Karpas-422 (cell line): ENCODE measurements at places on chromosomes 6 and 20.

DNA sequence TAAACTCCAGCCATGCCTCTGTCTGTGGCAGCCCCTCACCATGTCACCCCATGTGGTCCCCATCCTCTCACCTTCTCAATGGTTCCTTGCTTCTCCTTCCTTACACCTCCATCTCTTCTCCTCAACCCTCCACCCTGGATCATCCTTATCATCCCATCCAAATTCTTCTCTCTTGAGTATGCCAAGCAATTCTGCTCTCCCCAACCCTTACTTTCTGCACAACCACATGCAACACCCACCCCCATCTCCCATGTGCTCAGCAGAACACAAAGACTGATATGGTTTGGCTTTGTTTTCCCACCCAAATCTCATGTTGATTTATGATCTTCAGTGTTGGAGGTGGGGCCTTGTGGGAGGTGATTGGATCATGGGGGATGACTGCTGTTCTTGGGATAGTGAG, 42.5 kb upstream of the RALY start:
- DNase-seq, result no peak

DNA sequence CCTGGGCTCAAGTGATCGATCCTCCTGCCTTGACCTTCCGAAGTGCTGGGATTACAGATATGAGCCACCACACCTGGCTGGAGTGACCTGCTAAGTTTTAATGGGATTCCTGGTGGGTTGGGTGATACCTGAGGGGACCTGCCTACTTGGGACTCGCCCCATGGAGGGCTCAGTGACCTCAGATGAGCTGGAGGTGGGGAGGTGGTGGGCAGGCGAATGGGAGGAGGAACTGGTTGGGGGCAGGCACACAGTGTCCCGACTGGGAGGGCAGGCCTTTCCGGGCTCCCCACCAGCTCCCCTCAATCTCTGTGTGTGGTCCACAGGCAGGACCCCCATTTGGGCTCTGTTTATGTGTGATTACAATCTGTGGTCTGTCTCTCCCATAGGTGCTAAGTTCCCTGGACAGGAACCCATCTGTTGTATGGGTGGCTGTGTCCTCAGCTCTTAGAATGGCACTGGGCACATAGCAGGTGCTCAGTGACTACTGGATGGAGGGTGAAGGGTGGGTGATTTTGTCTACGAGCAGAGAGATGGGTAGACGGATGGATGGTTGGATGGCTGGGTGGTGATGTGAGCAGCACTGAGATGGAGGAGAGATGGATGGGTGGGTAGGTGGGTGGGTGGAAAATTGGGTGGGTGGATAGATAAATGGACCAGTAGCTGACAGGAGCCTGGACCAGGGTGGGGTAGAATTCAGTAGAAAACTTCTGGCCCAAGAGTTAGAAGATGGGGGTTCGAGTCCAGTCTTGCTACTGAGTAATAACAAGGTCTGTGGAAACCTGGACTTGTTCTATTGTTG, 23.8 kb downstream of the CEBPB start:
- no peak for DNase-seq

- no peak for DNase-seq
Observed at GRCh38 chr6:90583179-90583835, 3.6 kb downstream of the MAP3K7 start.

DNA sequence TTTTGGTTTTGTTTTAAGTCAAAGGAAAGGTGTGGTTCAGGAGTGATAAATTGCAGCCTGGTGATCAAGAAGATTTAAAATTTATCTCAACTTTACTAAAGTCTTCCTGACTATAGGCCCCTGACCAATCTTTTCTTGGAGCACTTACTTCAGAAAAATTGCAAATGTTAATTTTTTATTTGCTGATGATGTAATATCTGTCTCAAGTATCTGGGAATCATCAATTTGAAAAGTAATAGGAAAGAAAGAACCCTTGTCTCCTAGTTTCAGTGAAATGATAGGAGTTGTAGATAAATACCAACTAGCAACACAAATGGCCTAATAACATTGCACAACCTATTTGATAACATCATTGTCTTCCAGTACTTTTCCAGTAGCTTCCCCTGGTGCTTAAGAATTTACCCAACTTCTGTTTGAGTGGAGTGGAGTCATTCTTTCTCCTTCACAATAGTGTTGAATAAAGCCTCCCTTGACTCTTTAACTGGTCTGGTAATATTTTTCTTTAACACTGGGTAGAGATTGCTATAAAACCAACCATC, 648.3 kb upstream of the ADGRB3 start:
- no peak for DNase-seq

GRCh38 chr20:1266167-1266973, at the start of gene SNPH:
Gene SNPH, plus strand, starts transcription at chr20:1266294. Its CDS starts 29,946 bp downstream, at chr20:1296240.
- peak; percentile 56 for DNase-seq

- no peak for DNase-seq
Observed at GRCh38 chr6:128493877-128494276, 26.5 kb downstream of the PTPRK start.

DNA sequence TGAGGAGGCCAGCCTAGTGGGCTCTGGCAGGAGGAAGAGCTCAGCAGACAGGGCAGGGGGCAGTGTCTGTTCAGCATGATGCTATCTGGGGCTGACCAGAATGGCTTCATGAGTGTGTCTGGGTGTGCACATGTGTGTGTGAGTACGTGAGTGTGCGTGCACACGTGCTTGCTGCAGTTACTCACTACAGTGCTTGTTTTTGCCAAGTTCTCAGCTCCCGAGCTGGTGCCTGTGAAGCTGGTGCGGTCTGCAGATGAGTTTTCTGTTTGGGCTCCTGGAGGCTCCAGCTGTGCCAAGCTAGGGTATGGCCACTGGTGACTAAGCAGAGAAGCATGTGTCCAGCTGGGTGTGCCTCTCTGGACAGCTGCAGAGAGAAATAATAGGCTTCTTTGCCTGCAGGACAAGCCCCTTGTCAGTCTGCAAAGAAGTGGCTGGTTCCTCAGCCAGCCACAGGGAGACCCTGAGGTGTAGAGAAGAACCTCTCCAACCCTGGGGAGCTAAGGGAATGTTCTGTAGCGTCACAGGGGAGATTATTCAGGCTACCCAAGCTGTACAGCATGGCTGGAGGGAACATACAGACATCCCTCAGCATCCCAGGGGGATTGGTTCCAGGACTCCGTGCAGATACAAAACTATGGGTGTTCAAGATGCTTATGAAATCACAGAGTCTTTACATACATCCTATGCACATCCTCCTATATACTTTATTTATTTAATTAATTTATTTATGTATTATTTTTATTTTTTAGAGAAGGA, 40.2 kb upstream of the FAM50B start:
- DNase-seq, result no peak

DNA sequence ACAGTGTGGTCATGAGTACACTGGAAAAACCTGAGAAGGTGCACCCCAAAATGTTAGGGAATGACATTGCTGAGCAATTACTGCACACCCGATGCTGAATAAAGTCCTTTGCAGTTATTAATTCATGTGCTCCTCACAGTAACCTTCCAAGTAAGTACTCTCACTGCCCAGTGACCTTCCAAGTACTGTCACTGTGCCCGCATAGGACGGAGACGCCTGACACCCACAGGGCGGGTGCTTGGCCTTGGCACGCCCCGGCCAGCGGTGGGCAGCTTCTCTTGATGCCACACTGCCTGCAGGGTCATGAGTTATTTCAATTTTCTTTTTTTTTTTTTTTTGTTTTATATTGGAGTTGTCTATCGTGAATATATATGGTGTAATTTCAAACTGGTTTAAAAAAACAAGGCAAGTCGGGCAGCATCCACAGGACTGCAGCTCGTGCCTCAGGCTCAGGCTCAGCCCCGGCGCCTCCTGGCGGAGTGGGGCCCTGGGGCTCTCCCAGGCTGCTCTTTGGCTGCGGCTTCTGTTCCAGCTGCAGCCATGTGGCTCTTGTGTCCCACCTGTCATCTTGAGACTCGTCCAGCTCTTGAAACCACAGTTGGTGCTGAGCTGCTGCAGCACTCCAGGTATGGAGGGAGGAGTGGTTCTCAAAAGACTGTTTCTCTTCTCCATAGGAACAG, 27.0 kb downstream of the PNLDC1 start:
- DNase-seq, result no peak

- DNase-seq, result no peak
Observed at GRCh38 chr20:59625214-59625922, 21.0 kb downstream of the PHACTR3 start.

DNA sequence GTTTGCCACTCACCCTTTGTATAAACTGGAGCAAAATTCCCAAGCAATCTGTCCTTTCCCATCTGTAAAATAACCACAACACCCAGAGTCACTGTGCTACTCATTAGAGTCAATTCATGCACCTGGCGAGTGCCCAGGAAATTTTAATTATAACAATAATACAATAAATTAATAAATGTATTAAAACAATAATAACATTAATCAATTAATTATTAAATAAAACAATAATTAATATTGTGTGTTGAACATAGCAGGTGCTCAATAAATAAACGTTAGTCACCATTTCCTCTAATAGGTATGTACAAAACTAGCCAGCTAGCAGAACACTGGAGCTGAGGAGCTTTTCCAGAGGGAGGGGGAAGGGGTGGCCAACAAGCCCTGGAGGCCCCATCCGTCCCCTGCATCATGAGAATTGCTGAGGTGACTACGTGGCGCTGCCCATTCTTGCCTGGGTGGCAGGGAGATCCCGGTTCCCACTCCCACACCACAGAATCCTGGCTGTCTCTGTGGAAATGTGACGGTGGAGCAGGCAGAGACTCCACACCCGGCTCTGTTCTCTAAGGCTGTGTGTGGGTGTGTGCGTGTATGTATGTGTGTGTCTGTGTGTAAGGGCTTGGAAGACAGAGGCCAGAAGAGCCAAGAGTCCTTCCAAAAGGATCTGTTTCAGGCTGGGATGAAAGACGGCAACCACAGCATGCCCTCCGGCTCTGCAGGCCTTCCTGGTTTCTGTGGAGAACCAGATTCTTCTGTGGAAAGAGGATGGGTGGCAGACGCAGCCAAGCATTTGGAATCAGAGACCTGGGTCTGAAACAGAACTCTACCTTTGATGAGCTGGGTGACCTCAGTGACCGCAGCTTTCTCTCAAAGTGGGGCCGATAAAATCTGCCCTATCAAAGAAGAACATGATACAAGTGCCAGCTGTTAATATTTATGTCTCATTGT, 18.8 kb upstream of the EZR start:
- no peak for DNase-seq

GRCh38 chr6:52491203-52492069, 71.3 kb downstream of the EFHC1 start:
- no peak for DNase-seq

DNA sequence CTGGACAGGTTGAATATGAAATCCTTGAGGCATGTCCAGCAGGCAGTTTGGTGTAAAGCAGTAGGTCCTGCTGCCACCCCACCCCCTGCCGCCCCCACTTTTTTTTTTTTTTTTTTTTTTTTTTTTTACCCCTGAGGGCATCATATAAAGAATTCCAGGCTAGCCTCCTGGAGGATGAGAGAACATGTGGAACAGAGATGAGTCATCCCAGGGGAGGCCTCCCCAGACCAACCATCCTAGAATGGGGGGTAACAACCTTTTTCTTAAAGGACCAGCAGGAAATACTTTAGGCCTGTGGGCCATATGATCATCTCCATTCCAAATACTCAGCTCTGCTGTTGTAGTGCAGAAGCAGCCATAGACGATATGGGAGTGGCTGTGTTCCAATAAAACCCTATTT, 170.9 kb downstream of the GJA10 start:
- DNase-seq, result peak; percentile 5

- DNase-seq, result no peak
Observed at GRCh38 chr6:159090530-159091480, 46.0 kb upstream of the TAGAP start.

DNA sequence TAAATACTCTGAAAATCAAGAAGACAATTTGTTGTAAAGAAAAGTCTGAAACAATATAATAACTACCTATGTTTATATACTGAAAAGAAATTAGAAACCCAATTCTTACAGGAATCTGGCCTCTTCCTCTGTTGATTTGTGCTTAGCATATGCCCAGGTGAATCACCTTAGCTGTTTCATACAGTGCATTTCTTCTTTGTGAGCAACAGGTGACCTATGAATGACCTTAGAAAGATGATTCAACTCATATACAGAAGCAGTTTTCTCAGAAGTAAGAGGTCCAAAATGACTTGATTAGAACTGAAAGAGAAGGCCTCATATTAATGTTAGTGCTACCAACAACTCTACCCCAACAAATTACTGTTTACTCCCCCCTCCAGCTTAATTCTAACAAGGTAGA, 419.5 kb upstream of the ID4 start:
- DNase-seq, result no peak

GRCh38 chr20:8151372-8151771, 19.3 kb downstream of the PLCB1 start:
- no peak for DNase-seq

- DNase-seq, result no peak
Observed at GRCh38 chr6:701700-702479, 9.0 kb upstream of the EXOC2 start.

GRCh38 chr6:44237021-44237812, 9.7 kb upstream of the HSP90AB1 start:
- peak; percentile 77 for DNase-seq

DNA sequence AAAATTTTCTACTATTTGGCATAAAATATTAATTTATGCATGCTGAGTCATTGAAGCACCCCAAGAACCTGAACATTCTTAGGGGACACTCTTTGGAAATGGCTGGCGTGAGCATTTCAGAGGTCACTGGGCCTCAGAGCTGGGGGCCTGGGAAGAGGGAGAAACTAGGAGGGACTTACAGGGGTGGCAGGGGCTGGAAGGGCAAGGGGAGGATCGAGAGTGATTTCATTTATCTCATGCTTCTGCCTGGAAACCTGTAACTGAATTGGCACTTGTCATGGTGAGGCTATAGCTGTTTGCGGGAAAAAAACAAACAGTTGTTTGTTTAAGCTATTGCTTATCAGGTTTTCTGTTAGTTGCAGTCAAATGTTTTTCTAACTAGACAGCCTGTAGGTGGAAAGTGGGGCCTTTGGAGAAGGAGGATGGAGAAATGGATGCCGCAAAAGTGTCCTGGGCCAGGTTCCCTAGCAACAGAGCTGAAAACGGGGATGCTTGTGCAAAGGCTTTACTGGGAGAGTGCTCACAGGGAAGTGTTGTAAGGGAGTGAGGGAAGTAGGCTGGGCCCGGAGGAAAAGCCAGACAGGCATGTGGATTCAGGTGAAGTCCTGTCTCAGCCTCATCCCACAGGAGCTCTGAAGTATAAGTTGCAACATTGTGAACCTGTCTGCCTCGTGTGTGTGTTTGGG, 36.4 kb upstream of the KAT14 start:
- no peak for DNase-seq

- DNase-seq, result no peak
Observed at GRCh38 chr6:79718509-79719247, 87.5 kb downstream of the SH3BGRL2 start.

DNA sequence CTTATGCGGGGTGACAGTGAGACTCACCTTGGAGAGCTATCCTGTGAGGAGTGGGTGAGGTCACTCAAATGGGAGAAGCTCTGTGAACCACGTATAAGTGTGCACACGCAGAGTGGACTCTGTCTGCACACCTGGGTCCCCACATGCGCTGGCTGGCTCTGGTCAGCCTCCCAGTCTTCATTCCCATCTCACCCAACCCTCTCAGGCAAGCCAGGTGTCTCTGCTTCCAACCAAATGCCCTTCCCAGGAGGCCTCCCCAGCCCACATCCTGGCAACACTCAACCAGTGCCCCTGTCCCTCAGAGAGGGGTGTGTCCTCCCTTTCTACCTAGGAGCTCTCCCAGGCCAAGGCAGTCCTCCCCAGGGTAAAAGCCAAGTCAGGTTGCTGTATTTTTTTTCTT, 8.0 kb upstream of the PI16 start:
- no peak for DNase-seq
